ENCODE measurements at places on chromosomes 1 and 21.

GRCh38 chr1:43121256-43121900, 50.7 kb downstream of the EBNA1BP2 start:
- DNase-seq: no peak

DNA sequence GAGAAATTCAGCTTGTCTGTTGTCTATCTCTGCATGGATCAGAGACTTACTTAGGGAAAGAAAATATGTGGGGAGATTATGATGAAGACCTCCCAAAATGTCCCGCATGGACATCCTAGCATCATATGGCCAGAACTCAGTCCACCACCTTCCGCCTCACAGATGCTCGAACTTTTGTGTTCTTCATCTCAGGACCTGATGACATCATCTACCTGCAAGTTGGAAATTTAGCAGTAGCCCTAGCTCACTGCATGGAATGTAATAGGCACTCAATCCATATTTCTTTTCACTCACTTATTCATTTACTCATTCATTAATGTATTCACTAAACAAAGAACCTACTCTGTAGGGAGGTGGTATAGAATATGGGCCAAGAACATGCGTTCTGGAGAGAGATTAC, 96.8 kb downstream of the CLIC6 start:
- no peak for DNase-seq

- peak; percentile 56 for DNase-seq
Observed at GRCh38 chr1:161119092-161119903, 1.4 kb downstream of the NIT1 start.

- no peak for DNase-seq
Observed at GRCh38 chr1:174007851-174008250, 14.3 kb downstream of the RC3H1 start.

GRCh38 chr1:155061381-155062150, 2.0 kb upstream of the EFNA4 start:
- peak; percentile 91 for DNase-seq

DNA sequence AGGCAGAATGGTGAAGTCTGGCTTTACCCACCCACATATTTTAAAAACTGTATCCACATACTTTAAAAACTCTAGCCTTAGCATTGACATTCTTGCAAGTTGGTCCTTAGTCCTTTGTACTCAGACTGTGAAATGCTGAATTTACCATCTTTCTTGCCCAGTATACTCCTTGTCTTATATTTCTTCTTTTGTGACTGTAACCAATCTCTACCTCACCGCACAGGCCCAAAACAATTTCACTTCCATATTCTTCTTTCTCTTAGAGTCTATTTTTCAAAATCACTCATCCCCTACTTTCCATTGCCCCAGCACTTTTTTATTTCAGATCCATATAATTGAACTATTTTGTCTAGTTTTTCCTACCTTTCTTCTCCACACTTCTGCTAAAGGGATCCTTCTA, 892.4 kb upstream of the B3GALT2 start:
- DNase-seq: no peak
